ENCODE measurements at places on chromosomes 6 and 20.

- H3K27me3 ChIP-seq: no peaks in the 10 kb centered on the region
- no peaks in the 10 kb centered on the region for H3K36me3 ChIP-seq
- H3K4me3 ChIP-seq: no peak overlapping the region
- H3K4me1 ChIP-seq: no peaks in the 10 kb centered on the region
- H3K27ac ChIP-seq: no peak overlapping the region
These were observed 236.0 kb upstream of the SGK1 start for GRCh38 chr6:134553936-134554335.

GRCh38 chr6:132041706-132042105 is 90.5 kb upstream of the CCN2 start:
- H3K36me3 ChIP-seq: no peaks in the 10 kb centered on the region
- H3K27me3 ChIP-seq: no peaks in the 10 kb centered on the region
- no peak overlapping the region for H3K4me3 ChIP-seq
- no peak for DNase-seq
- no peaks in the 10 kb centered on the region for H3K4me1 ChIP-seq

DNA sequence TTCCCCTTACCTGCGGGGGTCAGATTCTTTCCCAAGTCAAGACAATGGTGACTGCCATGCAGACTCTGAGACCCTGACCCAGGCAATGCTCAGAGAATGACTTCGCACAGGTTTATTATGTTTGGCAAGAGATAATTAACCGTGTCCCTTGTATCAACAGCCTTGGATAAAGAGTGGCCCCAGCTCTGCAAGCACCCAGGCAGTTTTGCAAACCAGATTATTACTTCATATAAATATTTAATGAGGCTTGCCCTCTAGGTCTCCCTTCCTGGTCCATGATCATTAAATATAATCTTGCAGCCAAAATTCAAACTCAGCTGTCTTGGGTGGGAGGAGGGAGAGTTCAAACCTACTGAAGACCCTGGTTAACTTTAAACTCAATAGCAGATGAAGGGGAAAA is 156.5 kb downstream of the ANKRD60 start:
- DNase-seq: peak; percentile 11
- H3K27ac ChIP-seq: no peak overlapping the region
- H3K36me3 ChIP-seq: no peaks in the 10 kb centered on the region
- no peaks in the 10 kb centered on the region for H3K4me1 ChIP-seq

GRCh38 chr6:136103763-136104311 is 146.3 kb downstream of the MTFR2 start:
- peak overlapping the region; percentile 47 for H3K27ac ChIP-seq
- H3K4me3 ChIP-seq: no peak overlapping the region
- H3K36me3 ChIP-seq: no peaks in the 10 kb centered on the region

DNA sequence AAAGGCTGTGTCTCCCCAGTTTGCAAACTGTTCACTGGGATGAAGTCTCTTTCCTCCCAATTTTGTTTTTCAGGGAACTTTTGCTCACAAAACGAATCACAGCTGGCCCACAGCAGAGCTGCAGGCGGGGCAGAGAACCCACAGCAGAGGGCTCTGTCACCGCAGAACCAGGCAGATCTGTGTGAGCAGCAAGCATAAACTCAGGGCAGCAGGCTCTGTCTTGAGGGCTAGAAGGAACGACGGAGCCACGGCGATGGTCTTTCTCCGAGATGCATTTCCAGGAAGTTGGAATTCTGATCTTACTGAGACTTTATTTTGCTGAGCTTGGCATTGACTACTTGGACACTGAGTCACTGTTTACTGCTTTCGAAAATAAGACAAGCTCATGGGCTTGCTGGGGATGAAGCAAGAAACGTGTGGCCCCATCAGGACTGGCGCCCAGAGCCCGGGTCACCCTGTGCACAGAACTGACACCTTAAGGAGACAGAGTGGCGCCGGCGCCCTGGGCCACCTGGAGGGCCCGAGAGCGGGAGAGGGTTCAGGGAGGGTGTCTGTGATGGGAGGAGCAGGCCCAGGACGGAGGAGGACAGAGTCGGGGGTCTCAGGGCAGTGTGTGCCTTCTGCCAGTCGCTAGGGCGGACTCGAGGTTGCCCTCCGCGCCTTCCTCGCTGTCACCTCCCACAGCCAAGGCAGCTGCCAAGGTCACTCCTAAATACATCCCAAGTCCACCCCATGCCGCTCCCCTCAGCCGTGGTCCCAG is 106.3 kb upstream of the NXT1 start:
- no peaks in the 10 kb centered on the region for H3K36me3 ChIP-seq
- no peaks in the 10 kb centered on the region for H3K4me1 ChIP-seq
- no peak overlapping the region for H3K4me3 ChIP-seq
- peak overlapping the region; percentile 7 for H3K27ac ChIP-seq
- H3K27me3 ChIP-seq: no peaks in the 10 kb centered on the region

- H3K27ac ChIP-seq: no peak overlapping the region
- H3K4me3 ChIP-seq: no peak overlapping the region
- H3K4me1 ChIP-seq: no peaks in the 10 kb centered on the region
- DNase-seq: no peak
- no peaks in the 10 kb centered on the region for H3K36me3 ChIP-seq
- H3K27me3 ChIP-seq: no peaks in the 10 kb centered on the region
These were observed 339.0 kb downstream of the SYNE1 start for GRCh38 chr6:152298055-152298647.

GRCh38 chr6:164832410-164832809 is 477.0 kb downstream of the C6orf118 start:
- H3K27ac ChIP-seq: no peak overlapping the region
- no peaks in the 10 kb centered on the region for H3K4me1 ChIP-seq
- H3K4me3 ChIP-seq: no peak overlapping the region
- no peaks in the 10 kb centered on the region for H3K36me3 ChIP-seq
- no peak for DNase-seq

DNA sequence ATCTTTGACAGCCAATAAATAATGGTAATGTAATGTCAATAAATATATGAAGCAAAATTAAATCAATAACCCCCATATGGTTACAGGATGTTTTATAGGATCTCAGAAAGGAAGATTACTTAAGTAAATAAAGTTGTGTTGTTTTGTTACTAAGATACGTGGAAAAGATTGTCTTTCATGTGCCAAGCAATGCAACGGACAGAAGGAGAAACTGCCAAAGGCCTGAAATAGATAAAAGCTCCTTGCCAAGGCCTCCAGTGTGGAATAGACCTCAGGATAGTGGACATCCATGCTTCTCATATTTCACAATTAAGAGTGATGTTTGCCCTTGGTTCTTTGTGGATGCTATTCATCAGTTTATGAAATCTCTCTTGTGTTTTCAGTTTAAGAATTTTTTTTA is 16.4 kb upstream of the FNDC1 start:
- no peaks in the 10 kb centered on the region for H3K4me1 ChIP-seq
- no peaks in the 10 kb centered on the region for H3K27me3 ChIP-seq
- DNase-seq: no peak

GRCh38 chr20:47744803-47745202 is 40.5 kb downstream of the SULF2 start:
- H3K4me1 ChIP-seq: no peaks in the 10 kb centered on the region
- H3K4me3 ChIP-seq: no peak overlapping the region
- DNase-seq: no peak
- H3K27me3 ChIP-seq: no peaks in the 10 kb centered on the region
- no peak overlapping the region for H3K27ac ChIP-seq

- no peaks in the 10 kb centered on the region for H3K4me1 ChIP-seq
- no peaks in the 10 kb centered on the region for H3K36me3 ChIP-seq
- H3K4me3 ChIP-seq: no peak overlapping the region
- no peak overlapping the region for H3K27ac ChIP-seq
- no peaks in the 10 kb centered on the region for H3K27me3 ChIP-seq
- DNase-seq: no peak
These were observed 32.4 kb downstream of the CHRNA4 start for GRCh38 chr20:63328718-63329275.

DNA sequence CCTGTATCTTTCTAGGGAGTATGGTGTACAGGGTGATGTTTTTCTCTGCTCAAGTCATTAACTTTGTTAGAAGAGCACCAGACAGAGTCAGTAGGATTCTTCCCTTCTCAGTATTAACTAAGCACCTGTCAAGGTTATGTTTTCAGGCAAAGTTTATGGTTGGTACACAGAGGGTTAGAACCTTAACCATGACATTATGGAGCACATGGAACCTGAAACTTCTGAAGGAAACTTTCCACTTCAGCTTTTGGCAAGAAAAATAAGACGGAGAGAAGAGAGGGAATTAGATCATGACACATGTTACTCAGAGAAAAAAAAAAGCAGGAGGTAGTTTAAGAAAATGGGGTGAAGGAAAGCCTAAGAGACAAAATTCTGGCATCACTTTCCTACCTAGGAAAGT is 112.9 kb upstream of the PDE7B start:
- H3K4me3 ChIP-seq: no peak overlapping the region
- H3K27ac ChIP-seq: no peak overlapping the region
- no peaks in the 10 kb centered on the region for H3K36me3 ChIP-seq
- no peak for DNase-seq

GRCh38 chr6:71496722-71497033 is 208.1 kb downstream of the OGFRL1 start:
- H3K4me3 ChIP-seq: no peak overlapping the region
- no peaks in the 10 kb centered on the region for H3K27me3 ChIP-seq
- no peaks in the 10 kb centered on the region for H3K36me3 ChIP-seq
- H3K27ac ChIP-seq: no peak overlapping the region

DNA sequence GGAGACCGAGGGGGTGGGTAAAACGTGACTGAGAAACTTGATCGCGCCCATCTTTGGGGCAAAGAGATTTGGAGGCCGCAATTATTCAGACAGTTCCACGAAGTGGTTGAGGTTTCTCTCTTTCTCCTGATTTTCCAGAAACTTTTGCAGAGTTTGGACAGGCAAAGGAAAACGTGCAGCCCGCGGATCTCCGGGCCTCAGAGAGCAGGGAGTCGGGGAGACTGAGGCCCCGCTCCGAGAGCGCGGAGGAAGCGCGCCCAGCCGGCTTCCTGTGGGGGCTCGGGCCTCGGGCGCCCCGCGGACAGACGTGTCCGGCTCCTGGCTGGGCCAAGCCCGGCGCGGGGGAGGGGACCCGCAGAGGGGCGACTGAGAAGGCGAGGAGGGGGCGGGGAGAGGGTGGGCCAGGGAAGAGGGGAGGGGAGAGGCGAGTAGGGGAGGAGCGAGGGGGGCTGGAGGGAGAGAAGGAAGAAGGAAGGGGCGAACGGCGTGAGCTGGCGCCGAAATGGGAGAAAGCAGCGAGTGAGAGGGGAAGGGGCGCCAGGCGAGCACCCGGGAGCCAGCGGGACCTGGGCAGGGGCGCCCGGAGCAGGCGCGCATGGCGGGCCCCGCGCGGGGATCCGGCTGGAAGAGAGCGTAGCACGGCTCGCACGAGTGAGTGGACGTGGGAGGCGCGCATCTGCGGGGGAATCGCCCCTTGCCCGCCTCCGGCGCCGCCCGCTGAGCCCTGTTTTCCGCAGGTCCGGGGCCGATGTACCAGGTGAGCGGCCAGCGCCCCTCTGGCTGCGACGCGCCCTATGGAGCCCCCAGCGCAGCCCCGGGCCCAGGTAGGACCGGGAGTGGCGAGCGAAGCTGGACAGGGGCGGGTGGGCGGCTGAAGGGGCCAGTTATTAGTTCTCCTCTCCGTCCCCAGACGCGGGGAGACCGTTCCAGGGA is at the start of gene MDFI:
Gene MDFI (plus strand): TSS at position 467 of the 933 bp plus-strand sequence. CDS start 282 bp downstream, at position 749.
- H3K27ac ChIP-seq: no peak within 1 kb of the TSS
- DNase-seq: no peak
- H3K4me3 ChIP-seq: peak within 1 kb of the TSS; percentile 35
- peaks cover 32% of the 10 kb centered on the region for H3K27me3 ChIP-seq
- peaks cover 3% of the 10 kb centered on the region for H3K4me1 ChIP-seq

DNA sequence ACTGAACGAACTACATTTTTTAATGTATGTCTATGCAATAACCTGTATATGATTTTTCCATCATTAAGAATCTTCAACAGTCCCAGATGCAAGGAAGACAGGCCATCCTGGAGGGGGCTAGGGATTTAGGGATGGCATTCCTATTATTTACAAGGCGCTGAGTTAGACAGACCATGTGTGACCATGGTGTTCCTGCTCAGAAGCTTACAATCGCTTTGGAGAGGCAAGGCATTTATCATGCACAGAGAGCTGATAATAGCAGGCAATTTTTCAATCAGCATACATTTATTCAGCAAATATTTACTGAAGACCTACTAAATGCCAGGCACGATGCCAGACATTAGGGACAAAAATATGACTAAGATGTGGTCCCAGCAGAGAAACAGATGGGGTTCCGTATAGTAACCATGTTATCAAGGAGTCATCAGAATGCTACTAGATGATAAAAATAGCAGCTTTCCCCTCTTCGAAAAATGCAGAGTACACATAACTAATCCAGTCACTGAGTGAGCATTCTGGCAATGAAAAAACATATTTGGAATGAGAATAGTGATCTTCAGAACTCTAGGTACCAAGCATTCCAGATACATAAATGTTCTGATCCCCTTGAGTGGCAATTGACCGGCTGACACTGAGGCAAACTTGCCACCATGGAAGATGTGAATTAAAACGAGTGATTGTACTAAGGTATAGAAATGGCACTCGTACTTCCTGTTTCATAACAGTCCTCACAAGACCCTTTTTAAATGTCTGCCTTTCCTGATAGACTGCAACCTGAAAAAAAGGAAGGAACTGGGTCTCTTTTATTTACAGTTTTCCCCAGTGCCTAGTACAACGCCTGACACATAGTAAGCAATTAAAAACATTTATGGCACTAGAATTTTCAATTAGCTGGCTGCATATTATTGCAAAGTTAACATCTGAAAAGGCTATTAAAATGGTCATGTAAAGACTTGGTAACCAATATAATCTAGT is 135.7 kb downstream of the ATXN1 start:
- H3K36me3 ChIP-seq: no peaks in the 10 kb centered on the region
- H3K27ac ChIP-seq: no peak overlapping the region
- DNase-seq: no peak
- no peaks in the 10 kb centered on the region for H3K27me3 ChIP-seq
- H3K4me3 ChIP-seq: no peak overlapping the region
- H3K4me1 ChIP-seq: no peaks in the 10 kb centered on the region

DNA sequence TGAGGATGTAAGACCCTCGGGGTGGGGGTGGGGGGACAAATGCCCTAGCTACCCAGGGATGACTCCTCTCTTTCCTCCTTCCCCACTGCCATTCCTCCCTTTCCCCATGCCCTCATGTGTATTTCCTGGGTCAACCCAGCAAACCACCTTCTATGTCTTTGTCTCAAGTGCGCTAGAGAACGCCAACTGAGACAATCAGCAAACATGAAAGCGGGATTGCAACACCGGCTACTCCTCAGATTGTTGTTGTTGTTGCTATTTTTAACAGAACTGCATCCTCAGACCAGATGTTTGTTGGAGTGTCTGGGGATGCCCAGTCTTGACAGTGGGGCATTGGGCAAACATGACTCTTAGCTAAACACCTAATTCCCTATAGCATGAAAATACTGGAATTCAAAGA is 39.3 kb upstream of the HIVEP1 start:
- H3K27me3 ChIP-seq: no peaks in the 10 kb centered on the region
- no peak overlapping the region for H3K27ac ChIP-seq
- H3K36me3 ChIP-seq: no peaks in the 10 kb centered on the region
- H3K4me3 ChIP-seq: no peak overlapping the region
- DNase-seq: no peak

DNA sequence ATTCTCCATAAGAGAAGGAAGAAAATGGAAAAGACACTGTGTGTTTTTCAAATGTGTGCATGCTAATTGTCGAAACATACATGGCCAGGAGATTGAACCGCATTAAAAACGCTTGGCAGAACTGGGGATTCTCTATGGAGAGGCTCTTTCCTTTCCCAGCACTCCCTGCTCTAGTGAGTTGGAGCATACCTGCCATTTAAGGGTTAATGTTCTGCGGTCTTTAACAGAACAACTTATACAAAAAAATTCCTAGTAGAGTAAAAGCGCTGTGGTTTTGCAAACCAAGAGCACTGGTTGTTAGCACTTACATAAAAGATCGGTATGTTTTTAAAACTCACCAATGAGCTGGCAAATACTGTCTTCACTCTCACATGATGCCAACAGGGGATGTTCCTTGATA is 1.5 kb downstream of the TAGAP start:
- H3K27ac ChIP-seq: peak overlapping the region; percentile 48
- H3K27me3 ChIP-seq: no peaks in the 10 kb centered on the region
- H3K36me3 ChIP-seq: no peaks in the 10 kb centered on the region
